Panc1 (cell line): ENCODE measurements at places on chromosomes 4 and X. TPM values are rescaled to one million over a fixed set of nuclear protein-coding genes. Genes with fewer than 3 reads are reported as not detected.
A peak's percentile ranks its signal among the peaks of the same experiment; 100 is the strongest.

Gene IGBP1
- 36.9 TPM for total RNA-seq

GRCh38 chr4:176149680-176150355 is 45.6 kb downstream of the SPATA4 start:
- H3K27me3 ChIP-seq: no peaks in the 10 kb centered on the region
- no peak for DNase-seq

Gene AR
- 0.05 TPM for total RNA-seq

Gene BGN
- total RNA-seq: 2.9 TPM

- H3K27me3 ChIP-seq: peaks cover 2% of the 10 kb centered on the region; the same call in 1 of the 2 replicates
- H3K4me3 ChIP-seq: no peak overlapping the region
Measured at GRCh38 chrX:152819266-152819665, 11.3 kb downstream of the CETN2 start.

Gene MXD4
- total RNA-seq: 32.7 TPM

DNA sequence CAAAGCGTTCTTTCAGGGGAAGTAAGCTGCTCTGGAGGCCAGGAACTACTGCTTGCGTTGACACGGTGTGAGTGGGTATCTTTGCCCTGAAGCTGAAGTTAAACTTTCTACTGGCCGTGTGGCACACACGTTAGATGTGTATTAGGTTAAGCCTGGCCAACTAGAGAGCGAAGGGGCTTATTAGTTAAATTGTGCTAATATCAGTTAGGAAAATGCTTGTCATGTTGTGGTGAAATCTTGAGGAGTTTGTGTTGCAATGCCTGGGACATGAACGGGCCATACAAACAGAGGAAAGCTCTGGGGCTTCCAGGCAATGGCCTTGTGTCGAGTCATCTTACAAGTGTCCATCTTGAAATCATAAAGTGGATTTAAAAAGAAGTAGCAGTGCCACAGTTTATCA is 62.6 kb downstream of the NSUN7 start:
- H3K27ac ChIP-seq: no peak overlapping the region
- no peak for DNase-seq
- no peak overlapping the region for H3K4me3 ChIP-seq
- no peaks in the 10 kb centered on the region for H3K4me1 ChIP-seq

DNA sequence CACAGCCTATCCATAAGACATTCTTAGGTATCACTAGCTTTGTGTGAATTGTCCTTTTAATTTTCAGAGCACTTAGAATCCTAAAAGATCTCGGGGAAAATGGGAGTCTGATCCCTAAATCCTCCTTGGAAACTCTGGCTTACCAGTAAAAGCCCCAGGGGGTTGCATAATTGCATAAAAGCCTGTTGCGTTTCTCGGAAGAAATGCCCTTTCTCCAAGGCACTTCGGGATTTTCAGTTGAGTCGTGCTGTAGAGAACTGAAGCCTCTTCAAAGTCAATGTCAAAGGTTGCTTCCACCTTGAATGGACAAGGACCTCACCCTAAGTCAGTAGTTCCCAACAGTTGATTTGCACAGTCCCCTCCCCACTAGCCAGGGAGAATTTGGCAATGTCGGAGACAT is 20.8 kb downstream of the FAM184B start:
- DNase-seq: no peak
- no peak overlapping the region for H3K4me3 ChIP-seq
- no peaks in the 10 kb centered on the region for H3K27me3 ChIP-seq
- H3K36me3 ChIP-seq: no peaks in the 10 kb centered on the region
- no peaks in the 10 kb centered on the region for H3K4me1 ChIP-seq

DNA sequence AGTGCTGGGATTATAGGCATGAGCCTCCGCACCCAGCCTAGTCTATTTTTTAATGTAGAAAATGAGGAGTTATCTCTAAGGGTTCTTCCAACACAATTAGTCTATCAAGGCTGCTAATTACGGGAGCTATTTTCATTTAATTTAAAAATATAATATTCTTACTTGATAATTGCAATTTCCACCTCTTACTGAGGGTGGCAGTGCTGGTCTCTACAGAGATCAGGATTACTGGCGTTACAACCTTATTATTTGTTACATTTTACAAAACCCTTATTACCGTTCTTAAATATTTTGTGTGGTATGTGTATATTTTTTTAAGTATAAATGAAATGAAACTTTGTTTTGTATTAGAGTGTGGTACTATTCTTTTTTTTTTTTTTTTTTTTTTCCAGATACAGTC is 17.6 kb upstream of the GK start:
- no peaks in the 10 kb centered on the region for H3K27me3 ChIP-seq
- no peak overlapping the region for H3K4me3 ChIP-seq
- H3K4me1 ChIP-seq: no peaks in the 10 kb centered on the region
- no peak overlapping the region for H3K27ac ChIP-seq
- no peaks in the 10 kb centered on the region for H3K36me3 ChIP-seq

DNA sequence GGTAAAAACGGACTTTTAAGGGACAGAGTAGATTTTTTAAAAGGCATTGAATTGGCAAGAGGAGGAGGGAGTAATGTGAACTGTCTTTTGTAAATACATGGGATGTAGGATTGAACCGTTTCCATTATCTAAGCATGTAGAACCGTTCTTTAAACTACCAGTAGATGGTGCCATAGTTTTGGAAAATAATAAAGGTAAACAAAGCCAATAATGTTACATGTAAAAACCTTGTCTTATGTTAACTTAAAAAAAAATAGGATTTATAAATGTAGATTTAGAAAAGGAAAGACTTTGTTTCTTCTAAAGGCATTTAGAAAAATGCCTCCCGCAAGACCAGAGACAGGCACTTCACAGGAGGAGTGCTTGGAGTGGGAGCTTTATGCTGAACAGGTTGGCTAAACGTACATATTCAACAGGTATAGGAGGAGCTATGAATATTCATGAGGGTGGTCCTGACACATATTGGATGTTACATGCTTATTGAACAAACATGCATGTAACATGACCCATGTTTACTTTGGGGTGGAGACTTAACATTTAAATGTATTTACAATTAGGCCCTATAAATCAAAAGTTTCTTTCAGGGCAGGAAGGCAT is 45.5 kb upstream of the FAM241A start:
- peak; percentile 48 for DNase-seq
- H3K27me3 ChIP-seq: no peaks in the 10 kb centered on the region
- no peak overlapping the region for H3K27ac ChIP-seq
- no peaks in the 10 kb centered on the region for H3K36me3 ChIP-seq

DNA sequence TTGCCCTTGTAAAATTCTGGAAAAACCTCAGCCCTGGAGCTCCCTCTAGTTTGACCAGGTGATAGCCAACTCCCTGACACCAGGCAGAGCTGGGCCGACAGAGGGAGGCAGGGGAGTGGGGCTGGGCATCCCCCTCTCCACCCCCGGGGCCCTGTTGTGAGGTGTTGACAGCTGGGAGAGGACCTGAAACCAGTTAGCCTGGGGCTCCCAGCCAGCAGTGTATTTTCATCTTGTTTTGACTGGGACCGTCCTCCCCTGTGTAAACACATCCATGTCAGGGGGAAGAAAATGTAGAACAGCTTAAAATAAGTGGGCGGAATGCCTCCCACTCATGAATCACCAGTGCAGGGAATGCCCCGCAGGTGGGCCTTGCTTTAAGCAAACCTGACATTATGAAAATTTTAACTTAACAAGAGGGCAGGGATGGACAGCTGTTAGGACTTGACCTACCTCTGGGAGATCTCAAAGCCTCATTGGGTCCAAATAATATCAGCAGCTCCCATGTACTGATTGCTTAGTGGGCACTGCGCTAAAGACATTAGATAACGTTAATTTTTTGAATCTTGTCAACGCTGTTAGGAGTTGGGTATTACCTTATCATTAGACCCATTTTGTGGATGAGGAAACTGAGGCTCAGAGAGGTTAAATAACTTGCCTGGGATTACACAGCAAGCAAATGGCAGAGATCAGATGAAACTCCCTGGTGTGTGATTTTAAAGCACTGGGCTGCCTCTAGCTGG is 45.9 kb downstream of the TSC22D3 start:
- H3K4me3 ChIP-seq: no peak overlapping the region
- no peak overlapping the region for H3K27ac ChIP-seq
- H3K27me3 ChIP-seq: no peaks in the 10 kb centered on the region
